ENCODE measurements at places on chromosomes 1 and 21.

DNA sequence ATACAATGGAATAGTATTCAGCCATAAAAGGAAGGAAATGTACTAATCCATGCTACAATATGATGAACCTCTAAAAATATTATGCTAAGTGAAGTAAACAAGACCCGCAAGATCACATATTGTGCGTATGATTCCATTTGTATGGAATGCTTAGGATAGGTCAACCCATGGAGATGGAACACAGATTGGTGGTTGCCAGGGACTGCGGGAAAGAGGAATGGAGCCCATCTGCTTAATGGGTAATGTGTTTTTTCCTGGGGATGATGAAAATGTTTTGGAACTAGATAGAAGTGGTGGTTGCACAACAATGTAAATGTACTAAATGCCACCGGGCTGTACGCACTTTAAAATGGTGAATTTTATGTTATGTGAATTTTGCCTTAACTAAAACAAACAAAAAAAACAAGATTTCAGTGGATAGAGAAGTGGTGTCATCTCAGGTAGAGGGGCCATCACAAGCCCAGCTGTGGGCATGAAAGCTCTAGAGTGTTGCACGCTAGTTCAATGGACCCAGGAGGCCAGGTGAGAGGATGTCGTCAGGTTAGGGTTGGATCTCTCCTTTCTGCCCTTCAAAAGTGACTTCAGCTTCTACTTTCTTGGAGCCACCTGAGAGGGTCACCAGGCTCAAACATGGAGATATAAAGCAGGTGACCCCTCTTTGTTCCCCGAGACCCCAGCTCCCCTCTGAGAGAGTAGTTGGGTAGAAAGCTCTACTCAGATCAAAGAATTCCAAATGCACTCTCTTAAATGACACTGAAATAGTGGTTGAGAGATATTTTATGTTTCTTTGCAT lies 2.5 kb downstream of the C1orf115 start:
- no peak for DNase-seq

DNA sequence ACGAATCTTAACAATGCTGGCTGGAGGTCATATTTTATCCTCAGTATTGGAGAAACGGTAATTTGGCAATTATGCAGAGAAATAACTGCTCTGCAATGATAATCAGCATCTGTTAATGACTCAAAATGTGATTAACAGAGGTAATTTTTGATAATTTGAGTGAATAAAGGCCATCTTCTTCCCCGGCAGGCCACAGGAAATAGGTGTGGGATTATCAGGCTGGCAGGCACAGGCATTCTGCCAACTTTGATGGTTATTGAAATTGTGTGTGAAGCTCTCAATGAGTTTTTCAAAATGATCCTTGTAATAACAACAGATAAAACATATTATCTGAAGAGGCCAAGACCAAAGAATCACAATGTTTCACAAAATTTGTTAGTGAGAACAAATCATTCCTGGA lies 309.0 kb downstream of the PTGER3 start:
- no peak for DNase-seq

GRCh38 chr1:56965191-56965590 lies 624 bp downstream of the C8B start:
- no peak for DNase-seq

- DNase-seq, result no peak
These were observed 11.7 kb upstream of the GPR37L1 start for GRCh38 chr1:202110977-202111376.

DNA sequence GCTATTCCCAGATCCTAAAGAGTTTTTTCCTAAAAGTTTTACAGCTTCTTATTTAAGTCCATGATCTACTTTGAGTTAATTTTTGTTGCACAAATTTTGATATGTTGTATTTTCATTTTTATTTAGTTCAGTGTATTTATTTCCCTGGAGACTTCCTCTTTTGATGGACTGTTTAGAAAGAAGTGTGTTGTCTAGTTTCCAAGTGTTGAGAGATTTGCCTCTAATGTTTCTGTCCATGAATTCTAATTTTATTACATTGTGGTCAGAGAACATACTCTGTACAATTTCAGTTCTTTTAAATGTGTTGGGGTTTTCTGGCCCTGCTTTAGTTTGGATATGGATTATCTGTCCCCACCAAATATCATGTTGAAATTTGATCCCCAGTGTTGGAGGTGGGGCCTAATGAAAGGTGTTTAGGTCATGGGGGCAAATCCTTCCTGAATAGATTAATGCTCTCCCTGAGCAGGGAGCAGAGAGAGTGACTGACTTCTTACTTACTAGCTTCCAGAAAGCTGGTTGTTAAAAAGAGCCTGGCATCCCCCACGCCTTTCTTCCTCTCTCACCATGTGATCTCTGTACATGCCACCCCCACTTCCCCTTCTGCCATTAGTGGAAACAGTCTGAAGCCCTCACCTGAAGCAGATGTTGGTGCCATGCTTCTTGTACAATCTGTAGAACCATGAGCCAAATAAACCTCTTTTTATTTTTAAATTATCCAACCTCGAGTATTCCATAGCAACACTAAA lies 4.6 kb downstream of the CHD1L start:
- peak; percentile 14 for DNase-seq

- DNase-seq, result no peak
These were observed 108.0 kb downstream of the CRYAA start for GRCh38 chr21:43276811-43277210.

DNA sequence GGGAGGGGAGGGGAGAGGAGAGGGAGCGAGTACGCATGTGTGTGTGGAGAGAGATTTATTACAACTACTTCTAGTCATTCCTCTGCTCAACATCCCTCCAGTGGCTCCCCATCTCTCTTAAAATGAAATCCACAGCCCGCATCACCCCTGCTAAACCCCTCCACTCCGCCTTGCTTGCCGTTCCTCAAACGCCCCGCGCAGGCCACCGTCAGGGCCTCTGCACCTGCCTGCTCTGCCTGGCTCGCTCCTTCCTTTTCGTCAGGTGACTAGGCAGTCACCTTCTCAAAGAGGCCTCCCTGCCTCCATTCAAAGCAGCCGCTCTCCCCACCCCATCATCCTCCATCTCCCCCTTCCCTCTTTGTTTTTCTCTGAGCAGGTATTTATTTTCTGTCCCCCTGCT lies 29.9 kb downstream of the LRRC38 start:
- no peak for DNase-seq

DNA sequence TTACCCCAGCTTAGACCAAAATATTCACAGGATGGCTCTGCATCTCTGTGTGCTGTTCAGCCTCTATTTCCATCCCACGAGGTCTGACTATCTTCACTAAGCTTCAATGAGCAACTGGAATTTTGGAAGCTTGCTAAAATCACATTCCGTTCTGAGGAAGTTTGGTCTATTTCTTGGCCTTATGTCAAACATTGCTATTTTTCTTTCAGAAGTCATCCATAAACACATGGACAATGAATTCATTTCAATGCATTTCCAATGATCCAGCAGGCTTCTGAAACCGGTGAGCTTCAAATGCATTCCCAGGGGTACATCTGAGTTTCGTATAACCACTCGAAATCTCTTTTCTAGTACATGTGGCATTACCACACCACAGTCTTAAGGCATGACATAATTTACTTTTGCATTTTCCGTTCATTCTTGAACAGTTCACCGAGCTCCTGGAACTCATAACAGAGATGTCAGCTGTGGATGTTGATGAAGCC lies 294.1 kb upstream of the KAZN start:
- no peak for DNase-seq

DNA sequence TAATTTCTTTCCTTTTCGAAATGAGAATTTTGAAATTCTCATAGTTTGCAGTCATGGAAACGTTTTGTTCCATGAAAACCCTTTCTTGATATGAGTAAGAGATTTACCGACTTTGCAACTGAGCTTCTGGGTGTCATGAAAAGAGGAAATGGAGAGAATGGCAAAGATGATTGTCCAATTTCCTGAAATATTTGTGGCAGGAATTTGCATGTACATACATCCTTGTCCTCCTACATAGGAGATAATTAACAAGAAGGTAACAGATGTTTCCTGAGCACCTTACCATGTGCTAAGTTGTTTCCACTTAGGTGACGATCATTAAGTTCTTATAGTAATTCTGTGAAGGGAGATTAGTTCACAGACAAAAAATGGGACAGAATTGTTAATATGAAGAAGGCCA lies 170.7 kb downstream of the NEGR1 start:
- no peak for DNase-seq

DNA sequence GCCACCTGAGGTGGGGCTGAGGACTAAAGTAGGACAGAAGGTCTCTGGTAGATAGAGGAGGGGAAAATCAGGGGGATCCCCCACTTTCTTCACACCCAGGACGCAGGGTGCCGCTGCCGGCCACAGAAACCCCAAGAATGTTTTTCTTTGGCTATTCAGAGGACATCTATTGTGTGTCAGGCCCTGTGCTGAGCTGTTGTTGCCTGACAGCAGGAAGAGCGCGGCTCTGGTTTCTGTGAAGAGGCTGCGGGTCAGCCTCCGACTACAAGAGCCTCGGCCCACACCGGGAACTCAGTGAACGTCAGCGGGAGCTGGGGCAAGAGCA lies 407 bp upstream of the PIGV start:
- peak; percentile 65 for DNase-seq

DNA sequence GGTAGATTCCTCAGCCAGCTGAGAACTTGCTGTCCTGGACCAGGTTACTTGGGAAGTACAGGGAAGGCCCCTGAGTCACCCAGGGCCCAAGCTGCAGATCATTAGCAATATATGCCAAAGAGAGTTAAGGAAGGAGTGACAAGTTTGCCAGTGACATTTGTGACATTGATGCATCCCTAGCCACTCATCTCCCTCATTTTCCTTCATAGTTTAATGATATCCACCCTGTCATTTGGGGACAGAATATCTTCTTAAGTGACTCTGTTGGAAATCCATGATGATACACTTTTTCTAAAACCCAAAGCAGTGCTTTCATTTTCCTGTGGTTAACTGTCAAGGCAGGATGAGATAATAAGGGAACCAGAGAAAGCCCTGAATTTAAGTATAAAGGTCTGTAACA lies 3.2 kb downstream of the TNN start:
- DNase-seq, result no peak

GRCh38 chr1:2972879-2973575 lies 48.2 kb upstream of the ACTRT2 start:
- DNase-seq, result no peak

GRCh38 chr1:212593821-212594251 lies 14.7 kb upstream of the ATF3 start:
- no peak for DNase-seq

DNA sequence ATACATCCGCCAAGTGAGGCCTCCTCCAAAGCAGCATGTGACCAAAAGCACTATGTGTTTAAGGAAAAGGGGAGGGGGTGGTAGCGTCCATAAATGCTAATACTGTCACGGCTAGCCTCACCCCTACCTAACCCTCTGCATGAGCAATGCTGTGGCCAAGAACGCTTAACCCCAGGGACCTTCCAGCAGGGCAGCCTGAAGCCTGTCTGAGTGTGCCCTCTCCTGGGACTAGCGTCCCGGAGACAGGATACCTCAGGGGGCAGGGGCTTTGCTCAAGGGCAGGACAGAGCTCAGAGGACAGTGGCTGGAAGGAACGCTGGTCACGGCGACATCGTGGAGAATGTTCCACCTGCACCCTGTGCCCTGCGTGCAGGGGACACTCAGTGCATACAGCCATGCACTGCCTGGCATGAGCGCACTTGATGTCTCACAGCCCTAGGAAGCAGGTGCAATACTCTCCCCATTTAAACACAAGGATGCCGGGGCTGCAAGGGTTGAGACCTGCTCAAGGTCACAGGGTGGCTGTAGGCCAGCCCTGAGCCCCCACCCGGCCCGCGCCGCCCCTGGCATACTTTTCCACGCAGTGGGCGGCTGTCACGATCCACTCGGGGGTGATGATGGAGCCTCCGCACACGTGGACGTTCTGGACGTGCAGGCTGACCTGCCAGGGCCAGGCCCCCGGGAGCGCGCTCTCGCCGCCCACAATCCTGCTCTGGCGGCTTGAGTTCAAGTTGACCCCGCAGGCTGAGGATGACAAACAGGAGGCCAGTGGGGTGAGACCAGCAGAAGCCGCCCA lies 35.0 kb downstream of the TMPRSS2 start:
- DNase-seq, result no peak

GRCh38 chr1:117150316-117150715 lies 28.8 kb upstream of the TRIM45 start:
- DNase-seq, result no peak

GRCh38 chr1:242506724-242507123 lies 17.8 kb downstream of the PLD5 start:
- DNase-seq, result no peak

- DNase-seq, result no peak
These were observed 33.6 kb downstream of the GOLPH3L start for GRCh38 chr1:150663321-150663720.

- DNase-seq, result no peak
These were observed 352.1 kb downstream of the TBX15 start for GRCh38 chr1:118636004-118636403.

DNA sequence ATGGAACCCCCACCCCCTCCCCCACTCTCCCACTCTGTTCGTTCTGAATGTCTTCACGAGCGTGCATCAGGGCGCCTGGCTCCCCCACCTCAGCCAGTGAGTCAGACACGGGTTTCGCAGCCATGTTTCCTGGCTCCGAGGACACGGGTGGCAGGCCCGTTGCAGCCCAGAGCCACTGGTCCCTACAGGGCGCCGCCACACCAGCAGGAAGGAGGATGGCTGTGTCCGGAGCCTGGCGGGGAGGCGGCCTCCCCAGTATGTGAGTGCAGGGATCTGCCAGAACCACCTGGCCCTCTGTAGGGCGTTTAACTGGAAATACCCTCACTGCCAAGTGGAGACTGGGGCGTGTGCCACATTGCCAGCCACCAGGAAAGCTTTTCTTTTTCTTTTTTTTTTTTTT lies 18.5 kb downstream of the CSTB start:
- DNase-seq, result no peak

DNA sequence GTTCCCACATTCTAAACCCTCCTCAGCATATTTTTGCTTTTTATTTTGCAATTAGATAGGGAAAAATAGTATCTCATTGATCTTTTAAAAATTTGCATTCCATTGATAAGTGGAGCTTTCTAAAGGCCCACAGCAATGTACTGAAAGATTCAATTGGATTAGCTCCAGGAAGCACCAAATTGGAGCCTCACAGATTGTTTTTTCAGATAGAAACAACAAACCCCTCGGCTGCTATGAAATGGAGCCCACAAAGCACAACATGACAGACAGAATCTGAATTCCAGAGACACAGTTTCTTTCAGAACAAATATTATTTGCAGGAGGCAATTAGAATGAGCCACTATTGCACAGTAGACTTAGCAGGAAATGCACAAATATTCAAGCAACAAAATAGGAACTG lies 58.9 kb upstream of the KIF26B start:
- no peak for DNase-seq
